ENCODE measurements at places on chromosomes 12 and 14.

DNA sequence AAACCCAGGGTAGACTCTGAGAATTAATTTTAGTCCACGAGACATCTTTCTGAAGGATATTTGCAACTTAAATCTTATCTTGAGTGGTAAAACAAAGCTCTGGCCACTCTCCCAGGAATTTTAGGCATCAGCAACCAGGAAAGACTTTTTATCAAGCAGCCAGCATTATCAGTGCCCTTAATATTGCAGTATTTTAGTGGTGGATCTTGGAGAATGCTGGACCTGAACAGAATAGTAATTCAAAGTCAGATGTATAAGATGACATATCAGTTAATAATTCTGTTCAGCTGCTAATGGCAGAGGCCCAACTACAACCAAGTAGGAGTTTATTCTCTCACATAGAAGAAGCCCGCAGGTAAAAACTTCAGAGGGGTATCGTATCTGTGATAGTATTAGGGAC lies 59.0 kb upstream of the CRY1 start:
- no peak for DNase-seq

- DNase-seq: no peak
Measured at GRCh38 chr14:63988579-63988978, 135.8 kb downstream of the SYNE2 start.

- DNase-seq: peak; percentile 85
Measured at GRCh38 chr14:101834800-101835547, 73.5 kb downstream of the PPP2R5C start.

- DNase-seq: no peak
Measured at GRCh38 chr12:6914246-6914946, at the start of gene ENO2. Gene ENO2, plus strand, starts transcription at chr12:6914580. Its CDS starts 1,253 bp downstream, at chr12:6915833.

- no peak for DNase-seq
Measured at GRCh38 chr12:57046947-57047890, 2.7 kb downstream of the MYO1A start.

DNA sequence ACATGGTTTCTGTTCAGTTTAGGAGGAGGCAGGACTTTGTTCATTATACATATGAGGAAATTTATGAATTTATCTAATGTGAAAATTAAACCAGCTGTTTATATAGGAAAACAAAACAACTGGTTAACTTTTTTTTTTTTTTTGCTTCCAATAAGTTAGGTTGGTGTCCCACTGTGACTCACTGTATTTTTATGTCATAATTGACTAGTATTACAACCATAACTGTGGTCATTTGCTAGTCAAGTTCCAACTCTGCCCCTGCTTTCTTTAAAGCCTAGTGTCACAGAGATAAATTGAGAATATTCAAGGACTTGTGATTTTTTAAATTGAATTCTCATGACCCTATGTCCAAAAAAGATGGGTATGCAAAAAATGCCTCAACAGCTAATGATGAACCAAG lies 227.7 kb downstream of the BCAT1 start:
- no peak for DNase-seq

GRCh38 chr14:94143239-94143638 lies 13.8 kb upstream of the IFI27L2 start:
- DNase-seq: no peak

- DNase-seq: no peak
Measured at GRCh38 chr12:64674367-64674922, 64.2 kb downstream of the RASSF3 start.

DNA sequence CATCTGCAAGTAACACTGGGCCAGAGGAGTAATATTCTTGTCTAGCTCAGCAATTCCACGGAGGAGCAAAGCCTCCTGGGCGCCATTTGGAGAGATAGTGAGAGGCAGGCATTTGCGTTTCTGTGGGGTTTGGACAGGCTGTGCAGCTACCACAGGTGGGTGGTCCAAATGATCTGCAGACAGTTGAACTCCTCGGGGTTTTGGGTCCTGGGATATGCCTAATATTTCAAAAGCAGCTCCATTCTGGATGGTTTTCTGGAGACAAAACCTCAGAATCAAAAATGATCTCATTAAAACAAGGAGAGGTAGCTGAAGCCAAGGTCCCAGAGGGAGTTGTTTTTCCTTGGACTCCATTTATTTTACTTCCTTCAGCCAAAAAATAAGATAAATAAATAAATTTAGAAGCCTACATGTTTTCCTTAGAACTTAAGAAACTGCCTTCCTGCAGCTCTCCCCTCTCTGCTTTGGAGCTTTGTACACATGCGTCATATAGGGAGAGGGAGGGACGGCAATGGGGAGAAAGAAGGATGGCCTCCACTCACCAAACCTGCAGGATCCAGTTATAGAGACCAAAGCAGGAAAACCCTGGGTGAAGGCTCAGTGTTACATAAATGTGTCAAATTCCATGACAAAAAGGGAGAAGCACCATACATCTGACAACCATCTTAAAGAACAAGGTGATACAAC lies 227.3 kb upstream of the DAAM1 start:
- DNase-seq: no peak

DNA sequence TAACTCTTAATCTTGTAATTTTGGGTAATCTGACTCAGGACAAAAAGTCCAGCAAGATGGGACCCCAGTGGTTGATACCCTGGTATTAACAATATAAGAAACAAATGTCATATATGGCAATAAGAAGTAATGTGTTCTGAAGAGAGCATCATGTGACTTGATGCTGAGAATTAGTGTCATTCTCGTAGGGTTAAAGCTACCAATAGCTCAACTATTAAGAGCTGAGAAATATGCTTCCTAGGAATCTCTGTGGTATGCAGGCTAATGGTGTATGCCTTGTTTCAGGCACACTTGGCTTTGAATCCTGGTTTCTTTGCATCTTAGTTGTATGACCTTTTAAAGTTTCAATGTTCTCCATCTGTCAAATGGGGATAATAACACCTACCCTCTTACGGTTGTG lies 9.1 kb downstream of the MYRFL start:
- no peak for DNase-seq

DNA sequence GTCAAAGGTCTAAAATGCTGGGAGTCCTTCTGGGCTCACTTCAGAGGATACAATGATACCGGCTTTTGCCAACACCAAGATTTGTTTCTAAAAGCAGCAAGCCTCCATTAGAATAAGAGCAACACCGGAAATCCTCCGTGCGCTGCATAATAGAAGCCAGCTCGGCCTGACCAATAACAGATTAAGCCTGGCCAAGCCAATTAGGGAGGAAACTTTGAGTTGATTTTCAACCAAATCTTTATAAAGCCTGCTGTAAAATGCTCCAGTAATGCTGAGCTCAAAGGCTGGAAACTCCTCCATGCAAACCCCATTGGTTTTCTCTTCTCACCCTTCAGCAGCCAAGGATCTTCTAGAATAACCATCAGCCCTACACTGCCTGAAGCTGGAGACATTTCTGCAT lies 150.1 kb downstream of the NTF3 start:
- no peak for DNase-seq

DNA sequence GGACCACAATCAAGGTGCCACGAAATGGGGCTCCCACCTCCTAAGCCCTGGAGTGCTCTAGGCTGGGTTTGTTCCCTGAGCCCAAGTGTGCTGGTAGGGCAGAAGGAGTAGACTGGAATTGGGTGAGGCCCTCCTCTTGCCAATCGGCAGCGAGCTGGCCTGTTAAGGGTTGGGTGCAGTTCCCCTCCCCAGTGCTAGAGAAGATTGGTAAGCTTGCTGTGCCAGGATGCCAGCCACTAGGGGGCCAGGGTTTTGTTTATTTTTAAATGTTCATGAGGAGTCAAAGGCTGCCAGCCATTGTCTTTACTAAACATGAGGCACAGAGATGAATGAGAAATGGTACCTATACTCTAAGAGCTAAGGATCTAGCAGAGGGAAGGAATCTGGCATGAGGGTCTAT lies 79.7 kb downstream of the SPTB start:
- DNase-seq: peak; percentile 21

DNA sequence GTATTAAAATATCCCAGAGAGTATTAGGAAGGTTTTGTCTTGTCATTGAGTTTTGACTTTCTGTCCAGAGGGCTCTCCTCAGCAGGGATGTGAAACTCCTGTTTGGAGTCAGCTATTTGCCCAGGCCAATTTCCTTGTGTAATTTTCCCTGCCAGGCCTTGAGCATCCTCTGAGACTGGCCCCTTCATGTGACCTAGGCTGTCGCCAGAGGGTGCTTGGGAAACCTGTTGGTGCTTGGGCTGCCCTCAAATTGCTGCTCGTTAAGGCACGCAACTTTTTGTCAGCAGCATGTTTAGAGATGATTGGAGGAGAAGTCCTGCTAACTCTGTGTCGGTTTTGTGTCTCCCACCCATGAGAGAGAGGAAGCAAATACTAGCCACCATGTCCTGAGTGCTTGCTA lies 39.1 kb downstream of the IQSEC3 start:
- DNase-seq: no peak

DNA sequence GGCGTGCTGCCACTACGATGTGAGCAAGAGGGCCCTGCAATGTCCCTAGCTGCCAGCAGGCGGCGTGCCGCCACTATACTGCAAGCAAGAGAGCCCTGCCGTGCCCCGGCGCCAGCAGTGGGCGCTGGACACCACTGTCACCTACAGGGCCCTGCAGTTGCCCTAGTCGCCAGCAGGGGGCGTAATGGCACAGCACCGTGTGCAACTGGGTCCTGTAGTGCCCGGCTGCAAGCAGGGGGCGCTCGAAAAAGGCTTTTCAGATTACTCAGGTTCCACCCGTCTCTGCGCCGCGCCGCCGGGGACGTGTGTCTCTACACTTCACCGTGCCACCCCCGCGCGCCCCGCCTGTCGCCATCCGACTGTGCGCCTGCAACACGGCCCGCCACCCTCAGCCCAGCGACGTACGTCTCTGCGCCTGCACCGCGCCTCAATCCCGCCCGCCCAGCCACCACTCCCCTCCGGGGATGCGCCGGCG lies 1356.9 kb downstream of the TMEM121 start:
- DNase-seq: no peak

DNA sequence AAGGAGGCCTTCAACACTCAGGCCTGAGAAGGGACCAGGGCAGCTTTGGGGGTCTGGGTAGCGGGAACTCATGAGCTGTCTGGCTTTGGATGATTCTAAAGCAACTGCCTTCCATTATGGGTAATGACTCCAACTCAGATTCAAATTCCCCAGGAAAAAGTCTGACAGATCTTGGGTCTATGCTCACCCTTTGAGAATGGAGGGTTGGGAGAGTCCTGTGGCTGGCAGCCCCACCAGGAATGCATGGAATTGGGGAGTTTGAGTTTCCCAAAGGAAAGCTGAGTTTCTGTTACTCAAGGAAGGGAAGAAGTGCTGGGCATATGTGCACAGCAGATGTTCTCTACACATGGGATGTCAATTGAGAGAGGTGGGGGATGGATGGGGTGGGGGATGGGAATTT lies 22.4 kb upstream of the LTBP2 start:
- DNase-seq: no peak

GRCh38 chr14:89143595-89143994 lies 273.4 kb downstream of the FOXN3 start:
- no peak for DNase-seq

GRCh38 chr12:67589078-67589477 lies 59.5 kb upstream of the DYRK2 start:
- no peak for DNase-seq

- no peak for DNase-seq
Measured at GRCh38 chr12:4280351-4281163, 7.0 kb downstream of the CCND2 start.

GRCh38 chr12:59808317-59808910 lies 212.6 kb downstream of the SLC16A7 start:
- no peak for DNase-seq

DNA sequence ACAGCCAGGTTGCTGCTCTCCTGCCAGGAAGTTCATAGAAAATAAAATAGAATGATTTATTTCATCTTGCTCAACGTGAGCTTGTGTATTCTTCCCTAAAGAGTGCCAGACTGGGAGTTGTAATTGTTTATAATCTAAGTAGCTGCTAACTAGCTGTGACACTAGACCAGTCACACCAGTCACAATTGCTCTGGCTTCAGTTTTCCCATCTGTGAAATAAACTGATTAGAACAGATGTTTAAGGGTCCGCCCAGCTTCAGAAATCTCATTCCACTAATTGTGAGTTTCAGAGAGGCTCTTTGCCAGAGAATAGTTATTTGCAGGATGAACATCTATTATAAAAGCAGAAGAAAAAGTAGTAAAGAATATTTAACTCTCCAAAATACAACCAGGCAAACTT lies 55.6 kb upstream of the ZDHHC17 start:
- no peak for DNase-seq

DNA sequence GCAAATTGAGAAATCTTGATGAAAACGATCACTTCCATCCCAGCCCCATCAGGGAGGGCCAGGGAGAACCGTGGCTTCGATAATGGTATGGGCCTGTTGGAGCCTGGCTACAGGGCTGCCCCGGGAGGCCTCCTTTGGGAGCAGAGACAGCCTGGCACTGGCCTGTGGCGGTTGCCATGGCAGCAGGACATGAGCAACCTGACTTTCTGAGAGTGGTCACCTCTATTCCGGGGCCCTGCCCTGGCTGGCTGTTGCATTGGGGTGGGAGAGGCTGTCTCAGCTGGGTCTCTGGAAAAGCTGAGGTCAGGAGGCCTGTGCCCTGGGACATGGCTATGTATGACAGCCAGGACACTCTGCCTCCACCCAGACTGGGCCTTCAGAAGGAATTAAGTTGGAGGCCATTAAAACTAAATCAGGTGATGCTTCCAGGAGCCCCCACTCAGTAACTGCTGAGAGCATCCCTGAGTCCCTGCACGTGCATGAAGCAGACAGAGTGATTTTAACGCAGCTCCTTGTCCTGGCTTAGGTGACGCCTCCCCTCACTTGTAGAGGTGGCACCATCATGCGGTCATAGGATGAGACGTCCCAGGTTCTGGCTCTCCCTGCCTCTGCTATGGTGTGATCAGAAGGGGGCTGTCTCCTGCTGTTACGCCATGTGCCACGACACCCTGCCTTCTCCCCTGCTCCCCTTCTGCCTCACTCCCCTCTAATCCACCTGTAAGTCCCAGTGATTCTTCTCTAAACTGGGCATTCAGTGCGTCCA lies 126.3 kb downstream of the SLC25A47 start:
- DNase-seq: no peak

GRCh38 chr12:62844915-62845314 lies 90.0 kb downstream of the PPM1H start:
- no peak for DNase-seq

DNA sequence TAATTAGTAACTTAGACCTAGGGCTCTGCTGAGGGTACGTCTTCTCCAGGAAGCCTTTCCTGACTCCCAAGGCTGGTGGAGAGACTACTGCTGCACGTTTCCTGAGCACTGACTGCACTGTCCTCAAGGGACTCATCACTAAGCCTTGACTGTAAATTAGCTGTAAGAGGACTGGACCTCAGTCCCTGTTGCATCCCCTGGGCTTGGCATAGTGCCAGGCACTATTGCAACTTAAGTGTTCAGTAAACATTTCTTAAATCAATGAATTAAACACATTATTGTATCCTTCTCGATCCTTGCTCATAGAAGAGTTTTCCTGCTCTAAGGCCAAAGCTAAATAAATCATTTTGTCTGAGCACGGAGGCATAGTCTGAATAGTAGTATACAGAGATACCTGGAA lies 31.9 kb upstream of the IFNG-AS1 start:
- no peak for DNase-seq

GRCh38 chr12:7948589-7949260 lies 12.7 kb upstream of the SLC2A3 start:
- no peak for DNase-seq

GRCh38 chr12:103560604-103561101 lies 26.4 kb upstream of the STAB2 start:
- no peak for DNase-seq
